ENCODE measurements at places on chromosomes 7 and 10.

DNA sequence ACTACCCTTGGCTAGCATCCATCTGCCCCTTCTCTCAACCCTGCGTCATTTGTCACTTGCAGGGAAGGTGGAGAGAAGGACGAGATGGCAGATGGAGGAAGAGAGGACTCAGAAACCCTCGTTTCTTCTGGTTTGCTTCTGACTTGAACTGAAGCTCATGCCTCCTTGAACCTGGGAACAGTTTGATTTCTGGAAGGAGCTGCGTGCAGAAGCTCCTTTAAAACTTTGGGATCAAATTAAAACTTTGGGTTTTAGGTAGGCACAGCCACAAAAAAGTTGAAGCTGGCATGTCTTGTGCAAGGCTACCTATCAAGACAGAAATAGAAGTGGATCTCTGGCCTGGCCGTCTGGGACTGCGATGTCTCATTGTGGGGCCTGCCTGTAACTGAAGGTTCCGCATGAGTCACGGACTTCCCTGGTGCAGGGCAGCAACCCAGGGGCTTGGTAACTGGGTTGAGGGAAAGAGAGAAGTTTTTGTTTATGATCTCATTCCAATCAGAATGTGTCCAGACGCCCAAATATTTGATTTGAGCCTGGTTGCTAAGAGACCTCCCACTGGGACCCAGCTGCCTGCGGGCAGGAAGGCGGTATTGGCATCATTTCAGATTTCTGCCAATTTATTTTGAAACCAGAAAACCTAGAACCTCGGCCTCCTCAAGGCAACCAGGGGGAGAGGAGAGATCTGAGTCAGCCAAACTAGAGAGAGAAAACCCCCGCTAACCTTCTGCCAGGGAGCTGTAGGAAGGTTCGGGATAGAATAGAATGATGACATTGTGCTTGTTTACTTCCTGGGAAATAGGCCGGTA is 15.8 kb upstream of the CAMK1D start:
- peak; percentile 15 for DNase-seq

GRCh38 chr7:132398253-132398925 is 177.9 kb downstream of the PLXNA4 start:
- DNase-seq: no peak

GRCh38 chr7:144622745-144623144 is 213.1 kb downstream of the TPK1 start:
- DNase-seq: no peak

GRCh38 chr10:121627876-121628581 is 29.8 kb upstream of the FGFR2 start:
- no peak for DNase-seq

- DNase-seq: no peak
Measured at GRCh38 chr10:98312349-98312748, 44.4 kb upstream of the LOXL4 start.

- DNase-seq: no peak
Measured at GRCh38 chr7:69739190-69739589, 140.9 kb downstream of the AUTS2 start.

GRCh38 chr7:108711611-108712010 is 141.9 kb downstream of the DNAJB9 start:
- DNase-seq: no peak

DNA sequence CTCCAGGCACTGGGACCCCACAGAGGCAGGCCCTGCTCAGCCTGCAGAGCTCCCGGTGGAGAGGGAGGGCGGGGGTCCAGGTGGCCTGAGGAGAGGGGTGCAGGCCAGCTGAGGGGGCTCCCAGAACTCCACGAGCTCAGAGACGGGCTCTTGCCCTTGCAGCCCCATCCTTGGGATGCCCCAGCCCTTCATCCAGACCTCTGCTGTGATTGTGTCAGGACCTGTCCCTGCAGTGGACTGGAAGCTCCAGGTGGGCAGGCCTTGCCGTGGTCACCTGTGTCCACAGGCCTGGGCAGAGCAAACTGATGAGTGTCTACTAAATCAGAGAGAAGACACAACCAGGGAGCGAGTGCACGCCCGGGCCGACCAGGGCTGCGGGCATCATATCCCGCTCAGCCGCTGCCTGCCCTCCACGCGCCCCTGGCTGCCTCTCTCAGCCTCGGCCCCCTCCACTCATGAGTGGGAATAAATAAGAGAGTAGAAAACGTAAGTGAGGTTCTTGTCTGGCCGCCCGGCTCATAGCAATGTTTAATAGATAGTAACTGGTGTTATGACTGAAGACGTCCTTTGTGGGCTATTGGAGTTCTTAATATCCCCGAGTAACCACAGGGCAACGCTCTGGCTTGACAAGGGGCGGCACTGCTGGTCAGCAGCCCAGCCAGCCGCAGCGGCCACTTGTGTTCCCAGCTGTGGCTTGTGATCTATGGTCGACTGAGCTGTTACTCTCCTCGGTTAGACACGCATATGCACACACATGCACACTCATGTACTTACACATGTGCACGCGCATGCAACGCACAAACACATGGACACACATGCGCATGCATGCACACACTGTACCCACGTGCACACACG is 105.6 kb downstream of the LHPP start:
- DNase-seq: peak; percentile 50

DNA sequence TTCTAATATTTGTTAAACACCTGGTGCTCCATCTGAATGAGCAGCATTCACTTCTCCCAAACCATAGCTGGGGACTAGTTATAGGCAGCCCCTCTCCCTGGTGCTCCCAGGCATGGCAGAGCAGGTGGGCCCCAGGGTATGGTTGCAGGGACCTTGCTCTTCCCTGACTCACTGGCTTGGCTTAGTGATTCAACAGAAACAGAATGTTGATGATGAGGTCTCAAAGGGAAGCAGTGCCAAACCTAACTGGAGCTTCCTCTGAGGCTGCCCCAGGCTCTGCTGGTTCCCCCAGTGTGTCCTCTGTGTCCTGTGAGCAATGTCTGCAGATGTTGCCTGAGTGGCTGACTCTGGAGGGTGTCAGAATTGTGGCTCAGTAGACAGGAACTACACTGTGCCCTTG is 3.7 kb downstream of the GPR26 start:
- no peak for DNase-seq
